ENCODE measurements at places on chromosomes 3 and 15. TPM values are rescaled to one million over a fixed set of nuclear protein-coding genes. Genes with fewer than 3 reads are reported as not detected.

- no peak for DNase-seq
These were observed 47.0 kb upstream of the LRRFIP2 start for GRCh38 chr3:37221407-37221806.

DNA sequence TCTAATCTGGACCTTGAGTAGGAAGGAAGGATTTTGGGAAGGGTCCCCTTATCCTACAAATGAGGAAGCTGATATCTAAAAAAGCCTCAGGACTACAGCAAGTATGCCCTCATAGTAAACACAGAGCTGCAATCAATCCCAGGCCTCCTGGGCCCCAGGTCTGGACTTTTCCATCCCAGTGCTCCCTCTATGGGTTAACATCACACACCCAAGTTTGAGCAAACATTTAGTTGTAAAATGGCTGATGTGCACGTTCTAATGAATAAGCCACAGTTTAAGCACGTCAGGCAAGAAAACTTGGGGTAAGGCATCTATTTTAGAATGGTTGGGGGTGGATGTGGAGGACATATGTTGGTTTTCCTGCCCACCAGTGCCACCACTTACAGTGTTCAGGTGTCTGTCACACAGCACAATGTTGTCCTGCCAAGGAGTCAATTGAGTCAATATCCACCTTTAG lies 44.3 kb upstream of the UBE2E1 start:
- no peak for DNase-seq

The CSTA gene
- not detected for total RNA-seq

GRCh38 chr3:102189541-102189940 lies 245.3 kb upstream of the ZPLD1 start:
- no peak for DNase-seq

The RTP1 gene
- not detected for total RNA-seq

The TLR9 gene
- not detected for total RNA-seq

DNA sequence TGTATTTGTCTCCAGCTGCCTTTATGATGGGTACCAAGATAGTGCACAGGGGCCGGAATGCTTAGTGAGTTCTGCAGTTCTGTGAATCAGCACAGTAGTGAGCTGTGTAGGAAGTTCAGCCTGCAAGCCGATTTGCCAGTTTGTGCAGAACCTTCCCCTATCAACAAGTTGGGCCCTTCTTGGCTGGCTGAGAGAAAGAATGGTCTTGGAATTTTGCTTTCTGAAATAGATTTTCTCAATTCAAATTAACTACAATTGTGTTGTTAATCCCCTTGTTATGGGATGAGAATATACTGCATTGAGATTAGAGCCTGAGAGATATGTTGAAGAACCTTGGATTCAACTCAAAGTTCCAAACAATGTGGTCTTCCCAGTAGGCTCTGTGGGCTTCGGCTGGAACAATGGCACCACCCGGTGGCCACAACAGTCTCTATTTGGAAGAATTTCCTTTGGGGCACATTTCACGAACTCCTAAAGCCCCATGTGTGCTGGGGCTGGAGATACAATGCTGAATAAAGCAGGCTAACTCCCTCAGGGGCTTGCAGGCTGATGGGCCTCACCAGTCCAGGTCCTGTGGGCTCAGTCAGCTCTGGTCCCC lies 59.1 kb downstream of the TRIM42 start:
- DNase-seq: no peak

DNA sequence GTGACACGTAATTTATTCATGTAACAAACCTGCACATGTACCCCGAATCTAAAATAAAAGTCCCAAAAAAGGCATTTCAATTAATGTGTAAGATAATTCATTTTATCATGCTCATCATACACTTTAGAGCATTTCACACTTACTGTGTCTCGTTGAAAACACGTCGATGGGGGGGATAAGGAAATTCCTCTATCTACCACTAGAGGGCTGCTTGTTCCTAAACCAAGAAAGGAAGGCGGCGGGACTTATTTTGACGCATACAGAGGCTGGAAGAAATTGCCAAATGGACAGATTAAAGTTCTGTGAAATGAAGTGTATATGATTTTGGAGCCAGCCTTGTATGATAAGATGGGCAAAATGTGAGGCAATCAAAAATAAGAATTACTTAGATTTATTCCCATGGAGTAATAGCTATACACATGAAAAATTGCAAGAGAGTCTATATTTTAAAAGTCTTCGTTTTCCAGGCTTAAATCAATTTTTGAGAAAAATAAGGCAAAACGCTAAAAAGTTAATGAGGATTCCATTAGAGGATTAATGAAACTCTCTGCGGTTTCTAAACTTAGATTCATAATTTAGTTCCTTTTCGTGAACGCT lies 346.8 kb downstream of the CNTN3 start:
- peak; percentile 45 for DNase-seq

The PP2D1 gene
- total RNA-seq: not detected

DNA sequence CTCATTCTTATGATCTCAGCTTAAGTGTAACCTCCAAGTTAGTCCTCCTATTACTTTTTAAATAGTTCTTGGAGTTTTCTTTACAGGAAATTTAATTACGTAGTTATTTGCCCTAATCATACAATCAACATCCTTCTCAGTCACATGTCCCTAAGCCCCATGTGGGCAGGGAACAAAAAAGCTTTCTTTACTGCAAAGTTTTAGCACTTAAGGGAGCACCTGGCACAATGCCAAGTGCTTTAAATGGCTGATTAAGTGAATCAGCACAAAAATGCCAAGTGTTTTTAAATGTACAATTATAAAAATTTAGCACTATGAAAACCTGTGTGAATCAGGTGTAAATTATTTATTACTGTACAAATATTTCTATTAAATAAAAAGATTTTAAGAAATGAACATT lies 445.3 kb downstream of the C3orf38 start:
- no peak for DNase-seq

DNA sequence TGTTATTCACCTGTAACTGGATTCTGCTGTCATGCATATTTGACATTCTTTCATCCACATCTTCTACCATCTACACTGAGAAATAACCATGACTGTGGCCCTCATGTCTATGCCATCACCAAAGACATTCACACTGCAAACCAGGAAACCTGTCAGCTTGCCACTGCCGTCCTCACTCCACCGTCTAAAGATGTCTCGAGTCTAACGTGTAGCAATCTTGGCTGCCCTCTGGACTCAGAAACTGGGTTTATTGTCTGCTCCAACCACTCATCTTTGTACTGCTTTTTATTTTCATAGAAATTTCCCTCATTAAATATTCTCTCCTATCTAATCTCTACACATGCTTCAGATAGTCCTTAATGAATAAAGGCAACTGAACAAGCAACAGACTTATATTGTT lies 57.1 kb downstream of the CRYGS start:
- no peak for DNase-seq

DNA sequence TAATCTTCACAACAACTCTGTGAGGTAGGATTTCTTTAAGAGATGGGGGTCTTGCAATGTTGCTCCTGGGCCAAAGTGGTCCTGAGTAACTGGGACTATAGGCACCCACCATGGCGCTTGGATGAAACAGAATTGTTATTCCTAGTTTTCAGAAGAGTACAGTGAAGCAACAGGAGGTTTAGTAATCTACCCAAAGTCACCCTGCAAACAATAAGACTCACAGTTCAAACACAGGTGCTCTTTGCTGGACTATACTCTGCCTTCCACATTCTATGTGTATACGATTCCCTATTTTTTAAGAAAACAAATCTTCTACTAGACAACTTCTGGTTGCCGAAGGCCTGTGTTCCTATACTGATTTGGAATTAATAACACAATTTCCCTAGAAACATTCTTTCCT lies 8.1 kb downstream of the C3orf70 start:
- no peak for DNase-seq

DNA sequence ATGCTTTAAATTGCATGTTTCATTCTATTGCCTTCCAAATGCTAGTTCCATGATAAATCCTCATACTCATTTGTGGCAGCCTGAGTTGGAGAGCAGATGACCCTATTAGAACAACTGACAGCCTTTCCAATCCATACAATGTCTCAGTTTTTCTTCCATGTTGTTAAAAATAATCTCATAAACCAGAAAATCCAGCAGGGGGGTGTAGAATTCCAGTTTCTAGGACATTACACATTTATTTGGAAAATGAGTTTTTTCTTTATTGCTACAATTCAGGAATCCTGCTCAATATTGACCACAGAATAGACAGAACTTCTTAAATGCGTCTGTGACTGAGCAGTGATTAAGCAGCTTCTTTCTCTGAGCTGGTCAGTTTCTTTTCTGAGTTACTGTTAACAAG lies 174.2 kb upstream of the ATP10A start:
- DNase-seq: no peak

- DNase-seq: peak; percentile 71
These were observed 47.3 kb downstream of the TRIM42 start for GRCh38 chr3:140724856-140725812.

GRCh38 chr3:186551387-186551786 lies 7.2 kb upstream of the CRYGS start:
- DNase-seq: no peak

- no peak for DNase-seq
These were observed 126.5 kb upstream of the BFSP2 start for GRCh38 chr3:133273346-133273745.

The DOCK3 gene
- 0.43 TPM for total RNA-seq

GRCh38 chr3:38966811-38967692 lies 84.7 kb downstream of the SCN11A start:
- no peak for DNase-seq

The ANKUB1 gene
- total RNA-seq: not detected
